CD4-positive, alpha-beta T cell treated with Interleukin-6 for 4 hours (primary cell): ENCODE measurements at places on chromosomes 2 and 18.

GRCh38 chr18:34522603-34523002, 187.5 kb upstream of the DTNA start:
- DNase-seq: no peak

DNA sequence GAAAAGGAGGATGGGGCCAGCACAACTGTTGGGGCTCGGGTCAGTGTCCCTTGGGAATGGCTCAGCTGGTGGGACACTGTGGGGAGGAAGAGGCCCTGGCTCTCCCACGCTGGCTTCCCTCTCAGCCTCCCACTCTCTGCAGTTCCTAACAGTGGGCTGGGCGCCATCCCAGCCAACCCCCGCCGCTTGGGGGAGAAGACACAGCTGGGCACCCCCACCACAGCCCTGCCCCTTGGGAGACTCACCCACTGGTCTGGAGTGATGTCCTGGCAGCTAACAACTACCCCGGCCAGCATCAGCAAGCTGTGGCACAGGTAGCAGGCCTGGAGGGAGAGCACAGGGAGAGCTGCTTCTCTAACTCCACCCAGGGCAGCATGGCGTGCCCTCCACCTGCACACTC, 8.3 kb upstream of the SEMA4C start:
- no peak for DNase-seq

DNA sequence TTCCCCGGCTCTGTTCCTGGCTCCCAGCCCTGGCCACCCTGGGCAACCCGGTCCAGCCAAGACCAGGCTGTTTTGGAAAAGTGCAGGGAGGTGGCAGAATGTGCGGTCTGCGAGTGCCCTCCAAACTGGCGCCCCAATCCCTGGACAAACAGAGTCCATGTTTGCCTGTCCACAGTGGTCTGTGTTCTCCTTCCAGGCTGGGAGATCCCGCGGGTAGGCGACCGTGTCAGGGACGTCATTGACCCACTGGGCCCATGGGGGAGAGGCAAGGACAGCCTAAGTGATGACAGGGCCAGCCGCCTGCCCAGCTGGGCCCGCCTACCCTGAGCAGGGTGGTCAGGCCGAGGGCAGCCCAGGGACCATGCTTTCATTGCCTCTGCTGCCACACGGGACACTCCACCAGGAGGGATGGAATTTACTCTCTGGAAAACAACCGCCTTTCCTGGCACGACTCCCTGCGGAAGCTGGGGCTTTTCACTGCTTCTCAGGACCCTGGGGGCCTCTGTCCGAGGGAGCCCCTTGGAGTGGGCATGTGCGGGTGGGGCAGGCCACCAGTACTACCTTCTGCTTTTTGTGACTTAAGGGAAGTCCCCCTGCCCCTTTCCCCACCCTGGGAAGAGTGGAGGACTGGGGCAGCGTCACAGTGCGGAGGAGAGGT, 20.1 kb downstream of the CYP26B1 start:
- no peak for DNase-seq

GRCh38 chr2:98509542-98510321, 65.1 kb downstream of the INPP4A start:
- no peak for DNase-seq

- DNase-seq: no peak
Observed at GRCh38 chr18:63087421-63088230, 231.9 kb downstream of the BCL2 start.

DNA sequence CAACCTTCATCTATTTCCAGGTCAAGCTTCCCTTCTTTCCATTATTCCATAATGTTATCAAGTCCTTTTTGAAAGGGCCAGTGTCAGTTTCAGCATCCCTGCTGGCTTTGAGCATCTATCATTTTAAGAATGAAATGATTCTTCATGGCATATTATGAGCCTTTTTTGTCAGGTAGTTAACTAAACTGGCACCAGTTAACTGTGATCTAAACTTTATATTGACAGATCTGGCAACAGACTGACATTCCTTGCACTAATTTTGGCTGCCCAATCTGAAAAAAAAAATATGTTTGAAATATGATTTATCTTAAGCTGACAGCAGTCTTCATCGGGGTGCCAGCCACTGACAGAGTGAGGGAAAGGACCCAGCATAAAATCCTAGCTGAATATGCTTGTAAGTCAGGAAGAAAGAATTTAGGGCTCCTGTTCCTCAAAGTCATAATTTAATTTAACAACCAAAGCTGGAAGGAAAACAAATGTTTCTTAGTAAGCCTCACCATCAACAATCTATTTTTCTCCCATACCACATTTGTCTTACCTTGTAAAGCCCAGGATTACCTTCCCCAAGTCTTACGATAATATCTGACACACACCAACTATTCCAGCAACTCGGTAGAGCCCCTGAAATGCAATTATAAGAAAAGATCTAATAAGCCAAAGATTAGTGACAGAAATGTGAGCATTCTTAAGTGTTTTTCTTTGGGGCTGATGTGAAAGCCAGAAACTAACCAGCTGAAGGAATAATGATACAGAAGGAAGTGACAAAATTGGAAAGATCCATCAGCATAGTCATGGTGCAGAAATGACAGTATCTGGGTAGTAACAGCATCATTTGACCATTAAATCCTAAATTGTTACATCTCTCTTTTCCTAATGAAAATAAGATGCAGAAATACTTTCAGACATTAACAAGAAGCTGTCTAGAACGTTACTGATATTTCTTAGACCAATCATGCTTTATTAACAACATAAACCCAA, 228.1 kb downstream of the RBM43 start:
- DNase-seq: no peak

DNA sequence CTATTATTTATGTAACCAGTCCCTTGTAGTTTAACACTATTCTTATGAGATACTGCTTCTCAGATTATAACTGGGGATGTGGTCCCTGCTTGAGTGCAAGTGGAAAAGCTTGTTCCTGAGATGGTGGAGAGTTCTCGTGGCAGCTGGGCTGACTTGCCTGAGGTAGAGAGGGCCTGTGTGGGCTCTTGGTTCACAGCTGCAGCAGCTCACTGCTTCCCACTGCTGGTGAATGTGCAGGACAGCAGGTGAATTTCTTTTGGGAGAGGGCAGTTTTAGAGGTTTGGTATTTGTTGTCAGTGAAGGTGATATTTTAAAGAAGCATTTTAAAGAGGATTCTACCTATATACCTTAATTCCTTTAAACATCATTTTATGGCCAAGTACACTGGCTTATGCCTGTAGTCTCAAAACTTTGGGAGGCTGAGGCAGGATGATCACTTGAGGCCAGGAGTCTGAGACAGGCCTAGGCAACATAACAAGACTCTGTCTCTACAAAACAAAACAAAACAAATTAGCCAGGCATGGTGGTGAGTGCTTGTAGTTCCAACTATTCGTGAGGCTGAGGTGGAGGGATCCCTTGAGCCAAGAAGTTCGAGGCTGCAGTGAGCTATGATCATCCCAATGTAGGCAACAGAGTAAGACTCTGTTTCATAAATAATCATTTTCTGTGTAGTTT, 94.8 kb downstream of the MTA3 start:
- DNase-seq: peak; percentile 72

DNA sequence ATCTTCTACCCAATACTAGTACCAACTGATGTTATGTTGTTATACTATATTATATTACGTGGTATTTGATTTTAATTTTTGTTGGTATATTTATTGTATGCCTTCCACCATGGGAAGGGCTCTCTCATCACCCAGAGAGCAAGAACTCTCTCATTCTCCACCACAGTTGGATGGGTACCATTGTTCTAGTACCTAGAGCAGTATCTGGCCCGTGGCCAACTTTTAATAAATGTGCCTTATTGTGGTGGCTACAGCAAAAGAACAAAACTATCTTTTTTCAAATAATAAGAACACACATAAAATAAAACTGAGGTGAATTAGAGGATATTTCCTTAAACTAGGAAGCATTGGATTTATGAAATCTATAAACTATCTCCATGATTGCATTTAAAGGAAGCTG, 71.8 kb downstream of the PID1 start:
- no peak for DNase-seq

DNA sequence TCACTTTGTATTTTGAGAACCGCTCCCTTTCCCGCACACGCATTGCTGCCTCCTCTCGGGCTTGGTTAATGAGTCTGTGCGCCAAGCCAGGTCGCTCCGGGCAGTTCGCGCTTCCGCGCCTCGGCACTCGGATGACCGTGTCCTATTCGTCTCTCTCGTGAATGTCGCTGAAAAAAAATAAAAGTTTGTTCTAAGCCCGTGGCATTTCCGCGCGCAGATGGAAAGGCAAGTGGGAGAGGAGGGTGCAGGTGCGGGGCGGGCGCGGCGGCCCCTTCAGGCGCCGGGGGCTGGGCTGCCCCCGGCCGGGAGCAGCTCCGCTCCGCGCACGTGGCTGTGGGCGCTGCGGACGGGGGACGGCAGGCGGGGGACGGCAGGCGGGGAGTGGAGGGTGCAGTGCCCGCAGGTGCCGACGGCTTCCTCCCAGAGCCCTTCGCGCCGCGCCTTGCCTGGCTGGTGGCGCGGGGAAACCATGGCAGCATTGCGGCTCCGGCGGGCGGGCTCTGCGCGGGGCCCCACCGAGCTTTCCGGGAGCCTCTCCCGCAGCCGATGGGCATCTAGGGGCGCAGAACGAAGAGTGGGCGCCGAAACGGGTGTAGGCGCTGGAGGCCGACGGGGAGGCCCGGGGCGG, 159.6 kb upstream of the SIX2 start:
- no peak for DNase-seq

DNA sequence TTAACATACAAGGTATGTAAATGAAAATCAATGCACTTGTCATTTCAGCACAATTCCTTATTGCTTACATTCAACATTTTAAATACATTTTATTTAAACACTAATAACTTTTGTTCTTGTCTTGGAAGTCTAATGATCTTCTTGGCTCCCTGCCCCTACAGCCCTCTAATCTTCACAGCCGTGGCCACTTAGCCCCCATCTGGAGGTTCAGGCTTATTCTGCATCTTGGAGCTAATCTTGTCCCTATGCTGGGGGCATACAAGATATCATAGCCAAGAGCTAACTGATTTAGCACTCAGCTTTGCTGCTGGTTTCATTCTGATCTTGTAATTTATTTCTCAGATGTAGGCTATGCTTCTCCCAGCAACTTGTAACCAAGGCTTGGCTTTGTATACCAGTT, 140.8 kb downstream of the TMEFF2 start:
- no peak for DNase-seq

- DNase-seq: no peak
Observed at GRCh38 chr2:85772019-85772745, 18.4 kb downstream of the ATOH8 start.

GRCh38 chr18:70058916-70059315, 111.2 kb upstream of the CD226 start:
- DNase-seq: no peak

DNA sequence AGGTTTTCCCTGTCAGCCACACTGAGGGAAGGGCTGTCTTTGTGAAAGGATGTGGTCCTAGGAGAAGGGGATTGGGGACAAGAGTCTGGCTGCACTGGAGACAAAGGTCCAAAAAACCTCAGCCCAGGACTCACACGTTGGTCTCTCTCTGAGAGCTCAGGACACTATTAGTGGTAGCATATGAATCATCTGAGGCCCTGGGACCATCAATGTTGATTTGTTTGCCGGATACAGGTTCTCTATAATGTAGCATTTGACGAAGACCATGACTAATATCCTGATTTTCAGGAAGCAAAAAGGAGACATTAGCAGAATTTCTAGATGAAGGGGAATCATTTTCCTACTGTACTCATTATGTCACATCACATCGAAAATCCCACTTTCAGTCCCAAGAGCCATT, 22.2 kb upstream of the DNAH6 start:
- DNase-seq: no peak

GRCh38 chr2:127577973-127578372, 42.5 kb downstream of the MYO7B start:
- no peak for DNase-seq

DNA sequence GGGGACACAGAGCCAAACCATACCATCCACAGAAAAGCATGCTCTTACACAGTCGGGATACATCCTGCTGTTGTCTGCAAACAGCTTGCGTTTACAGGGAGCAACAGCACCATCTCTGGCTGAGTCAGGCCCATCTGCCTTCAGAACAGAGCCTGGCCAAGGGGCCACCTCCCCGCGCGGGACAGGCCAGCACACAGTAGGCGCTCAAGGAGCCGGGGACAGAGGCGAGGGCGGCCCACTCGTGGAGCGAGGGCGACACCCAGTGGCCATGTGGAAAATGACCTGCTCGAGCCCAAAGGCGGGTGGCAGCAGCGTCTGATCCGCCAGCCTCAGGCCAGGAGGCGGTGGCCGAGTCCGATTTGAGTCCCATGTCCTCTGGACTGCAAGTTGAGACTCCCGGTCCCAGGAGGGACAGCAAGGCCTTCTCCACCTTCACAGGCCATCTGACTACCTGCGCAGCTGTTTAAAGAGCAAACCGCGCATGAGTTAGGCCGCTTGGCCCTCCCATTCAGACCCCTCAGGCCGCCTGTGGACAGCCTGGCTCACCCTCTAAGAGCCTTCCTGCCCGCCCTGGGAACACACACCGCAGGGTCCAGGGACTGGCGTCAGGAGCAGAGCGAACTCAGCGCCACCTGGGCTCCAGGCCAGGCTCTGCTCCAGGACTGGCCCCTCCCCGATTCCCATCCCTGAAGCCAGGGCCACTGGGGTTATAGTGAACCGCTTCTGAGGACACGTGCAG, 38.3 kb downstream of the TTC32 start:
- peak; percentile 72 for DNase-seq

- DNase-seq: peak; percentile 53
Observed at GRCh38 chr2:28348149-28348567, 44.5 kb upstream of the FOSL2 start.

GRCh38 chr2:45466053-45466452, 145.0 kb downstream of the SRBD1 start:
- no peak for DNase-seq

- DNase-seq: no peak
Observed at GRCh38 chr2:172905937-172906811, 169.5 kb upstream of the MAP3K20 start.

DNA sequence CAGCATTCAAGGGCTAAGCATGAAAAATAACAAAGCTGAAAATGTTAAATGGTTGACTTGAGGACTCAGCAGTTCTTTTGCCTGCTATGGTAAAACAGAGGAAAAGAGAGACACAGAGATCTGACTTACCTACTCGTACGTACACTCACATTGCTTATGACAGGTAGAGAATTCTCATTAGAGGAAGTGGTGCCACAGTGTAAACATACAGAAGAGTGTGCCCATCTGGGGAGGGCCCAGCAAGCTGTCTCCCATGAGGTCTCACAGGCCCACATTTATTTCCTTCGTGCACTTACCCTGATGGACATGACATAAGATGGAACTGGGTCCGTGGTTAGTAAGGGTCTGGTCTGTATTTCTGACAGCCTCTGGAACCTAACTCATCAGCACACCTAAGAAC, 729.1 kb downstream of the BCL11A start:
- DNase-seq: no peak
